NCI-H187 (cell line): ENCODE measurements at places on chromosomes 3 and 15.

DNA sequence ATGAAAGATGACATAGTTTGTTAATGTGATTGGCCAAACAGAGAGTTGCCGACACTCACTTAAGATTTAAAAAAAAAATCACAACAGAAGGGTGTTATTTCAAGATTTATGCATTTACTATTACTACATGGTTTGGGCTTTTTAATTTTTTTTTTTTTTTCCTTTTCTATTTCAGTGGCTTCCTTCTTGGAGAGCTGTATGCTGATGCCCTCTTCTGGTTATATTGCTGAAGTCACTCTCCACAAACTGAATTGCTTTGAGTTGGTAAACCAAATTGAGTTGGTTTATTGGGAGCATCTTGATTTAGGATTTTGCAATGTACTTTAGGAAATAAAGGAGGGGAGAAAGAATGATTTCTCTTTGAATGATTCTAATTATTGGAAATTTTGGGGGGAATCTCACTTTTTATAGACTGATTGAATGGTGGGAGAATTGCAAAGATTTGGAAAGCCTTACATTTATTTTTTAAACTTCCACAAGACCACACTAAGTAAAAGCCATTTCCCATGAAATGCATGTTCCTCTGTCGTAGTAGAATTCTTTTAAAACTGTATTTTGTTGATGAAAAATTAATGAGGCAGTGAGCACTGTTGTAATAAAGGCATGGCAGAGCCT lies 186.6 kb upstream of the FEZF2 start:
- DNase-seq = no peak

- no peak for DNase-seq
Measured at GRCh38 chr3:63972987-63973386, 50.3 kb downstream of the PSMD6 start.

DNA sequence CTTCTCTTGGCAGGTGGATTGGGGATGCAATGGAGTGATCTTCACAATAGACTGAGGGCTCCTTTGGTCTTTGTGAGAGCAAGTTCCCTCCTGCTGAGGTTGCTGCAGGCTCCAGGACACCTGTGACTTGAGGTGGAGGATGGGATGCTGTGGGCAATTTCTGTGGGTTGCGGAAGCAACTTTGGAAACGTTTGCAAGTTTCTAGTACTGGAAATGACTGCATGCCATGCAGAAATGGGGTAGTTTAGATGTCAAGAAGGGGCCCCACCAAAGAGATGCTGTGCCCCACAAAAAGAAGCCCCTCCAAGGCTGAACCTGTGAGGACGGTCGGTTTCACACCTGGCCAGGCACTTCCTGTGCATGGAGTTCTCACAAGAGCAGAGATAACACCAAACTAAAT lies 80.4 kb upstream of the XCR1 start:
- DNase-seq = no peak

DNA sequence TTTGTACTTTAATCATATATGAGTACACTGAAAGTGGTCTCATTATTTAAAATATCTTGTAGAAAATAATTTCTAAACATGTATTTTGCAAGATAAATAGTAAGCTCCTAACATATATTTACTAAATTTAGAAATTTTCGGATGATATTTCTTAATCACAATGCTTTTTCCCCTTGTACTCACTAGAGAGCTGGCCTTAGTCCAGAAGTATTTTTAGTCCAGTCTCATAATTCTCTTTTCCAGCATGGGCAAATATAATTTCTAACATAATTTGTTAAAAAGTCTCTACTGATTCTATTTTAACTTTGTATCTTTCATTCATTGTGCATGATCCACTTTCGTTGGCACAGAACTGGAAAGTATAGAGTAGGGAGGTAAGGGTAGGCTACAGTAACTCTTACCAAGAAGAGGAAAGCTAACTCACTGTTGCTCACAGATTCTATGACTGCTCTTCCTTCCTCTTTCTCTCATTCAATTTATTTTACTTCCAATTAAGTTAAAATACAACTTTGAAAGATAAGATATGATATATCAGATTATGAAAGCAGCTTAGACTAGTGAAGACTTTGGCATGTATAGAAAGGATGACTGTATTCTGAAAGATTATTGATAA lies 39.3 kb downstream of the FGF7 start:
- DNase-seq = no peak

GRCh38 chr3:101781166-101781565 lies 2.2 kb downstream of the NXPE3 start:
- DNase-seq = no peak

DNA sequence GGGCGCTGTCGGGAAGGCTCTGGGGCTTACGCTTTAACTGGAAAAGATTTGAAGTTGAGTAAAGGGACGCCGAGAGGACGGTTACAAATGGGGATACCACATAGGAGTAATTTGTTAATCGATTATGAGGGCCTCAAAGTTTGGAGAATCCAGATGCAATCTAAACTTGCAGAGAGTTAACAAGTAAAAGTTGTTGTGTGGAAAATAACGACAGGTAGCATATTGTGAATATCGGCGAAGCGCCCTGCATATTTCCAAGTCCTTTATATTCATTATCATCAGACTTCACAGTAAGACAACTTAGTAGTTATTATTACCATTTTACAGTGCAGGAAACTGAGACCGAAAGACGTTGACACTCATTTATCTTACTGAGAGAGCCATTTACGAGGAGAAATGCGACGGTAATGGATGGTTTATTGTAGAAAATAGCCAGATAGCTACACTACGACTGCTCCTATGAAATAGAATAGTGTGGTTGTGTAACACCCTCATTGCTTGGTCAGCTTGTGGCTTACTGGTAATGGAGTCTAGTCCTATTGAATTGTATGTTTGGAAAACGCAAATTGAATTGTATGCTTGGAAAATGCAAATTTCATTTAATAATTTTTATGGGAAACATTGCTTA lies 700 bp downstream of the MKRN2 start:
- DNase-seq = no peak

- no peak for DNase-seq
Measured at GRCh38 chr3:156396851-156397250, 158.1 kb downstream of the SSR3 start.

- no peak for DNase-seq
Measured at GRCh38 chr3:99176169-99176964, 274.9 kb upstream of the DCBLD2 start.

GRCh38 chr15:101425787-101426365 lies 63.6 kb downstream of the PCSK6 start:
- no peak for DNase-seq

DNA sequence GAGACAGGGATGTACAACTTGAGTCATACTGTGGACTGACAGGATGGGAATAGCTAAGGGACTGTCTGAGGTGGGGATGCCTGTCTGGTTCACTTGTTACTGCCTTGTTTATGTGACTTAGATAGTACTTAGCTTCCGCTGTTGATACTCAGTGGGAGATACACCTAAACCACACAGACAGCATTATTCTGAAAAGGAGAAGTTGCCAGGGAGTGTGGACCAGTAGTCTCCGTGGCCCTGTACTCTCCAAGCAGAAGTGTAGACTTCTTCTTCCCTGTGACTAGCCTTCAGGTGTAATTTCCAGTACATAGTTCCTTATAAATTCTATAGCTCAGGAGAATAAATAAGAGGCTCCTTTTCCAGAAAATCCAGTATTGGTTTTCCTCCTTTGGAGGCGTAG lies 5.1 kb downstream of the HIGD2B start:
- DNase-seq = no peak

GRCh38 chr3:38653685-38654537 lies 4.4 kb upstream of the SCN5A start:
- no peak for DNase-seq

- DNase-seq = no peak
Measured at GRCh38 chr15:67253549-67254237, 768 bp downstream of the AAGAB start.

- DNase-seq = no peak
Measured at GRCh38 chr3:37475435-37475834, 301.1 kb upstream of the LRRFIP2 start.

DNA sequence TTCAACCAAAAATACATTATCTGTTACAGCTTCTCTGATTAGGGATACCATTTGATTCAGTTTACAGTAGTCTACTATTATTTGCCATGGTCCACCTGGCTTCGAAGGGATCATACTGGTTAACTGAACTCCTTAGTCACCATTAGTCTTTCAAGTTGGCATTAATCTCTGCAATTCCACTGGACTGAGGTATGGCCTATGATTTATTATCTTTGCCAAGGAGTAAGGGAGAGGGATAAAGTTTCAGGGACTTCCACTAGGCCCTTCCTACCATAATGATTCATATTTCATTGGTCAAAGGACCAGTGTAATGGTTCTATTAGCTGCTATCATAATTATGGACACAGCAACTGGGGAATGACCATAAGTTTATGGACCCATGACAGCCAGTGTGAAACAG lies 7.3 kb upstream of the CMSS1 start:
- no peak for DNase-seq
